GM12865 (cell line): ENCODE measurements at places on chromosomes 4 and X.

DNA sequence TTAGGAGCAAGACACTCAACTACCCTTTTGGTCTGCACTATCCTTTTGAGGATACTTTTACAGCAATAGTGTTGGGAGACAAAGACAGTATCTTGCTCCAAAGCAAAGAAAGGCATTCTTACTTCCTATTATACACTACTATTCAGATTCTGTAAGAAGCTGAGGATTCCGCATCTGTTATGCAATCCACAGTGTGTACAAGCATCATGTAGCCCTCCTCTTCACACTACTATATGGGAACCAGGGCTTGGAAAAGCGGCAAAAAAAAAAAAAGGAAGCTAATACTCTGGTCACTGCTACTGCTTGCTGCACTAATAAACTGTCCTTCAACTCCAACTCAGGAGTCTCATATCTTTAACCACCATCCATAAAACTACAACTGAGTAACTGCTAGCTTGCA lies 59.1 kb downstream of the FBXW7 start:
- no peak for DNase-seq

DNA sequence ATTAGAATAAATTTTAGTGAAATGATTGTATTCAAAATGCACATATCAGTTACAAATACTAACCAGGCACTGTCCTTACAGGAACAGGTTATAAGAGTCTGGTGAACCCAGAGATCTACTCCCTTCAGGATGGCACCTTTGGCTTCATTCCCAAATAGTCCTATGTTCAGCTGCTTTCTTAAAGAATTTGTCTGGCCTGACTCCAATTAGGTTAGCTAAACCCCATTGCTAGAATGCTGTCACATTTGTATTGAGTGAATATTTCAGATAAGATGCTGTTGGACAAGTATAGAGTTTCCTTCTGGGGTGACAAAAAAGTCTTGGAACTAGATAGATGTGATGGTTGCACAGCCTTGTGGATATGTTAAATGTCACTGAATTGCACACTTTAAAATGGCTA lies 69.4 kb downstream of the EFHC2 start:
- DNase-seq, result no peak

DNA sequence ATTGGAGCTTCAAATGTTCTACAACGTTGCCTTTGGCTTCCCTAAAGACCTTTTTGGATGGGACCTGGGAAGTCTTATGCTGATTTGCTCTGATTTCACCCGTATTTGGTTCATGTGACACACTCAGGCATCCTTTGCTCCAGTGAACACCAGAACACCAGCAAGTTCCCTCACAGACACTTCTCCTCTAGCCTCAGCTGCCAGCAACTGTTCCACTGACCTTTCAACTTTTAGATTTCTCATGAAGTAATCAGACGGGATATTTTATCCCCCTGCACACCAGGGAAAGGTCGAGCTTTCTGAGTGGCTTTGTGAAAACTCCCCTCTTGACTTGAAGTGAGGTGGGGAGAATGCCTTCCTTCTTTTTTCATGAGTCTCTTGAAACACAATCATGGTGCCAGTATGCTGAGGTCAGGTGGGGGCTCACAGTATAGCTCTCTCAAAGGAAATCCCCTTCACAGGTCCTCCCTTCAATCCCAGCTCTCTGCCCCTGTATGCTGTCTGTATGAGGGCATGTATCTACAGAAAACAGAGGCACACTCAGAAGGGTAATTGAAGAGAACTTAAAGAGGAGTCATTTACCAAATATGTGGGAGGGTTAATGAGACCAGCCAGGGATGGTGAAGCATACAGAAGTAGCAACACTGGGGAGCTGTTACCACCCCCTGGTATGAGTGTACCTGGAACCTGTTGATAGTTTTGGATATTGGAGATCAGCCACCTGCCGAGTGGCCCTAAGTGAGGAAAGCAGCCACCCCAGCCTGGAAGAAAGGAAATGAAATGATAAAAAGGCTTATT lies 62.7 kb downstream of the FGFBP1 start:
- DNase-seq, result no peak

DNA sequence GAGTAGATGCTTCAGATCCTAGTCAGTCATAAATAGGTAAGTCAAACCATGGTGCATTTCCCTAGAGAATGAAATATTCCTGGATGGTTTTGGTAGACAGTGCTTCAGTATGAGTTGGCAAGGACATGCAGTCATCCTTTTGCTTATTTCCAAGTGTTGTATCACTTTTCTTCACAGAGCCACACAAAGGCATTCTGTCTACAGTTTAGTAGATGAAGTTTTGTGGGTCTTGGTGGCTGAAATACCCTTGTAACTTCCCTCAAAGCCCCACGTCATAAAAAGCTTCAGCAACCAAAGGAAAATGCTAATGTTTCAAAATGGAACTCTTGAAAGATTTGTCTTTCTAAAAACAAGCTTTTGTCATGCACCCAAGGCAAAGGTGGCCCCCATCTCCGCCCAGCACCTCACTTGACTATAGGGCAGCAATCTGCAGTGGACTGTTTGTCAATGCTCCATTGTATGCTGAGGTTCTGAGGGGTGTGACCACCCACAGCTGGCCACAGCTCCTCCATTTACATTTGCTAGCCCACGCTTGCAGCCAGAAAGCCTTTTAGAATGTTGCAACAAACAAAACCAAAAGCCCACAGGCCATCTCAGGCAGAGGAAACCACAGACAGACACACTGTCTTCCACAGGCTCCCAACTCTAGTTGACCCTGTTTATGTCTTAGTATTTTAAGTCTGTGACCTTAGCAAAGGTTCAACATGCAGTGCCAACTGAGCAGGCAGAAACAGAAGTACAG lies 87.1 kb upstream of the FAM9C start:
- peak; percentile 43 for DNase-seq

- peak; percentile 0 for DNase-seq
Measured at GRCh38 chrX:148133105-148133725, 152.1 kb downstream of the FMR1NB start.

GRCh38 chrX:15472531-15472930 lies 20.6 kb downstream of the PIR start:
- DNase-seq, result no peak

- DNase-seq, result peak; percentile 55
Measured at GRCh38 chr4:102503301-102503746, 2.2 kb downstream of the NFKB1 start.

- no peak for DNase-seq
Measured at GRCh38 chrX:53362449-53362848, 60.0 kb downstream of the SMC1A start.

- peak; percentile 73 for DNase-seq
Measured at GRCh38 chr4:5758741-5759140, 47.7 kb downstream of the EVC start.

- DNase-seq, result no peak
Measured at GRCh38 chrX:137352101-137352660, 213.7 kb upstream of the ZIC3 start.

GRCh38 chrX:13742397-13743176 lies 8.0 kb downstream of the OFD1 start:
- DNase-seq, result peak; percentile 88

DNA sequence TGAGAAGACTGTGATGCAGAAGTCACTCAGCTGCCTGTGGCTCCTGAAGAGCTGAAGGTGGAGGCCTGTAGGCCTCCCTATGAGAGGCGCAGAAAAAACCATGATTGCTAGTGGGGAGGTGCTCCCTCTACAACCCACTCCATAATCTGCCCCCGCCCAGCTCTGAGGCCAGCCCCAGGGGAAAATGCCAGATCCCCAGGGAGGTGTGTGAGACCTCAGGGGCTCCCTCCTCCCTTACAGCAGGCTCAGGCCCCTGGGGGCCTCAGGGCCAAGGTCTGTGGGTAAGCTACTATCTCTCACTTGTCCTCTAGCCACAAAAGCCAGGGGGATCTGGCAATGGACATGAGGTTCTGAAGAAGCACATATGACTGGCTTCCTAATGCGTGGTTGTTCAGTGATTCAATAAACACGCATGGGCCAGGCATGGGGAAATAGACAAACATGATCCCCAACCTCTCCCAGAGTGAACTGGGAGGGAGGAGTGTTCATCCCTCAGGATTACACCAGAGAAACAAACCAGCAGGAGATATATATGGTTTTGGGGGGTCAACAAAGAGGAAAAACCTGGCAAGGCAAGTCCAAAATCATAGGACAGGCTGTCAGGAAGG lies 51.0 kb upstream of the MTM1 start:
- DNase-seq, result no peak

DNA sequence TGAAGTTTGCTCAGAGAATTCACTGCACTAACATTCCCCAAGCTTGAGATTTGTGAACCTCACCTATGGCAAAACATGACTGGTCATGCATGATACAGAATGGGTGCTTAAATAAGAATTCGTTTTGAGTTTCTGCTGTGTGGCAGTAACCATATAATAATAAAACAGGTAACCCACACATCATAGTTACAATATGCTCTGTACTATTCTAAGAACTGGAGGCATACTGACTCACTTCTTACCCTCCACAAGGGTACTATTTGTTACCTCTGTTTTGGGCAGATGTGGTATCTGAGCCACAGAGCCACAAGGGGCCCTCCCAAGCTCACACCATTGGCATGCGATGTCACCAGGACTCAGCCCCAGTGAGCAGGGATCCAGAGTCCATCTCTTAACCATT lies 17.6 kb downstream of the SLC2A9 start:
- DNase-seq, result peak; percentile 70

DNA sequence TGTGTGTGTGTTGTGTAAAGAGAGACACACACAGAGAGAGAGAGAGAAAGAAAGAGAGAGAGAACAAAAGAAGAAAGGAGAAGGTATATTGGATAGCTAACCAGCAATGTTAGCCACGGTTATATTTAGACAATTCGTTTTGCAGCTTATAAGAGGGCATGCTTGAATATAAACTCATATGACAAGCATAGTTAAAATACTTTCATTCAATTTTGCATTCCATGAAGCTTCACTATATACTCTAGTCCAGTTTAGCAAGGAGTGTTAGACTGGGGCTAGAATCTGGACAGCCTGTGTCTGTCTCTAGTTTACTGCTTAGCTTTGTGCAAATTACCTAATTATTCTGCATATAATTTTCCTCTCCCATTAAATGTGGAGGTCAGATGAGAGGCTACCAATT lies 525.9 kb upstream of the ZFP42 start:
- DNase-seq, result no peak

- no peak for DNase-seq
Measured at GRCh38 chrX:132181364-132181763, 37.9 kb downstream of the RAP2C start.

- DNase-seq, result no peak
Measured at GRCh38 chr4:32672359-32672758, 1952.2 kb downstream of the PCDH7 start.

GRCh38 chr4:138087066-138087719 lies 155.0 kb downstream of the SLC7A11 start:
- no peak for DNase-seq

- no peak for DNase-seq
Measured at GRCh38 chr4:47562297-47562696, 77.2 kb downstream of the ATP10D start.

DNA sequence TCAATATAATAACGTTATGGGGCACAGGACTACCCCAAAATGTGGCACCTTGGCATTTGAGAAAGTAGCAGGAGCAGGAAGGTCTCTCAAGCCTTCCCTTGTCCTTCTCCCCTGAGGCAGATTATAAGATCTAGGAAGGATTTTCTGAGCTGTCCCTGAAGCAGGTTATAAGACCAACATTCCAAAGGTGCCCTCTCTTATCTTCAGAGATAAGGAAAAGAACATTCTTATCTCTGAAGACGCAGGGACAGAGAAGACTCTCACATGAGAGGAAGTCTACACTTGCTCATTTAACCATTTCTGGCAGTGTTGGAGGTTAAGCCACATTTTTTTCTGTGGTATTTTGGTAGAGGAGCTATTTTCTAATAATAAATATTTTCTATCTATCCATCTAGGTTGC lies 437.9 kb upstream of the MAOA start:
- DNase-seq, result no peak

DNA sequence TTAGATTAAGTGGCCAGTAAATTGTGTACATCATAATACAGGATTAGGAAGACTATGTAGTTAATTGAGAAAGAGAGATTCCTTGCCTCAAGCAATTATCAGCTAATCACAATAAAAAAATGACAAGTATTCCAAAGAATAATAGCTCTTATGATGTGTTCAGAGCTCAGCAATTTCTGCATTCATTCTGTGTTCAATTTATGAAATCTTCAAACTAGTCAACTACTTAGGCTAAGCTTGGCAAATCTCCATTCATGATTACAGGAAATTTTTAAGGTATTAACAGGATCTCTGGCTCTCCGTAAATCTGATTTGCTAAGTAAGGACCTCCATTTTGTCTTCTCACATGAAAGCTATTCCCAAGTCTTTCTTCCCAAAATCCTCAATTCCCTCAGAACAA lies 256.9 kb upstream of the TEX13A start:
- no peak for DNase-seq

- peak; percentile 3 for DNase-seq
Measured at GRCh38 chrX:123731987-123732669, 724 bp downstream of the THOC2 start.

DNA sequence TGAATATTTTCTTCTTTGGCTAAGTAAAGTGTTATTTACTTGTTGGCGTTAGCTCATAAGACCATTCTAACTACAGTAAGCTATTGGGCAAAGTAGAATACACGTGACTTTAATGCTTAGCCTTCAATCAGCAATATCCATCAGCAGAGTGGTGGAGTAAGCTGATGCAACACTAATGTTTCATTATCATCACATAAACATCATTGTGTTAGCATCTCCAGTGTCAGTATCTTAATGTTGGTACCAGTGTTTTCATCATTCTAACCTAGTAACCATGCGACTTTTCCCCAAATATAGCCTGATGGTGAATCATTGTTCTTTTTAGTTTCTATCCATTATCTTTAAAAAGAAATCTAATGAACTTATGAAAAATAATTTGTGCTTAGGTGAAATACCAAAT lies 48.5 kb downstream of the APOOL start:
- DNase-seq, result no peak

DNA sequence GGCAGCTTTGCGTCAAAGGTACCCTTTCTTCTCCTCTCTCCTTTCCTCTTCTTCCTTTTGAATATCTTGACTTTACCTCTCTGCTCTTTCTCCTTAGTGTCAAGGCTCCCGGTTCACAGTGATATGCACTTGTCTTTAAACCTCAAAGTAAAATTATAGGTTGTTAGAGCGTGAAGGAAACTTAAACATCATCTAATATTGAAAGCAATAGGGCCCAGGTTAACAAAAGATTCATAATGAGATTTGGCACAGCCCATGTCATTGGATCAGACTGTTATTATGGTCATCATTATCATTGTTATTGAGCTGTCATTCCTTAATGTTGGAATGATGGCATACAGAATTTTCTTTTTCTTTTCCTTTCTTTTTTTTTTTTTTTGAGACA lies 32.5 kb downstream of the FTHL17 start:
- DNase-seq, result no peak

GRCh38 chrX:107825698-107826237 lies at the start of gene MID2:
Gene MID2 (plus strand): TSS chrX:107825866. CDS start chrX:107826427, 561 bp downstream.
- DNase-seq, result peak; percentile 16

GRCh38 chr4:957231-957580 lies 16.2 kb downstream of the DGKQ start:
- DNase-seq, result no peak

DNA sequence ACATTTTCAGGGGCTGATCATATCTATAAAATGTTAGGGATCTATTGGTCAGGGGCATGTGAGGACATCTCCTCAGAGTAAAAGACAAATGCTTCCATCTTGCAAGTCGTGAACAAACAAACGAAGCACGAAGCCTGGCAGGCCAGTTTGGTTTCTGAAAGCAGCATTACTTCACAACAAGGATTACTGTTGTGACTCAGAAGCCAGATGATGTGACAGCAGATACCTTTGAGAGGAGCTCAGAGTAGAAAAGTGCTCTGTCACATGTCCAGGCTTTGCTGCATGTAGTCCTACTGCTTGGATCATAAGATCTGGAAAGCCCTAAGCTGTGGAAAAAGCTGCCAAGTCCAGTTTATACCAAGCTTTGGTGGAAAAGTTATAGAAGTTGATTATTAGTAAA lies 1827.2 kb downstream of the ARAP2 start:
- no peak for DNase-seq
